Hippocampal formation (tissue), 2 donors: ENCODE measurements at places on chromosomes 3 and 15.
A peak's percentile ranks its signal among the peaks of the same experiment; 100 is the strongest.

- peak; percentile 30 for DNase-seq
Observed at GRCh38 chr3:161212906-161213305, 8.2 kb upstream of the NMD3 start.

DNA sequence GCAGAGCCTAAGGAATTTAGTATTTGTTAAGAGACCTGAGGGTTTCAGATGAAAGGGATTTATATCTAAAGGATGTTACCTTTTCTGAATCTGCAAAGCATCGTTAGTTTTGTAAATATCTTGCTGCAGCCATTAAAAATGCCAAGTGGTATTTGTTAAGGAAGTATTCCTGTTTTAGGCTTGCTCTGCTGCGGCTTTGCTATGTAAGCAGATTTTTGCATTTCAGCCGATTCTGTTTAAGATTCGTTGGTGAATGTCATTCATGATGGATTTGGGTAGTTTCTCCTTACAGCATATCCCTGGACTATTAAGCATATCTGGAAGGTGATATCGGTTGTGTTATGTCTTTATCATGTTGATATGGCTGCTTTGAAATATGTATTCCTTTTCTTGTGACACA, 1.0 kb downstream of the USP8 start:
- DNase-seq: no peak

- peak; percentile 87 for DNase-seq
Observed at GRCh38 chr3:171772427-171773056, 37.7 kb downstream of the PLD1 start.

DNA sequence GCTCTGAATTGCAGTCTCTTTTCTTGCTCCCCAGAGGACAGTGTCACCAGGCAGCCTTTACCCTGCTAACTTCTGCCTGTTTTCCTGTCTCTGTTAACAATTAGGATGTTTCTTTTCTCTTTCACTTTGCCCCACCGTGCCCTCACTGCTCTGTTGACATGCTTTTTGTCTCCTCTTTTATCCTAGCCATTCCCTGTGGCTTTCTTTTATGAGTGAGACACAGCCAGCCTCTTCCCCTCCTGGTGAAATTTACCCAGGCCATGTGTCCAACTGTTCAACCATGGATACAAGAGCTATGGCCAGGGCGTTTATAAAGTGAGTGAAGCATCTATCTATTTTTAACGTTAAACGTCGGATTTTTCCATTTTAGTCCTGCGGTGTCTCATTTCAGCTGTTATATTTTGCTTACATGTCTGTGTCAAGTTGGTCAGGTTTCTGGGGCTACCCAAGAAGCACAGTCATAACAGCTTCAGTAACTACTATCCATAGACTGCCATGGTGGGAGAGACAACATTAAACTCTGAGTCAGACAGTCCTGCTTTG, 443.2 kb upstream of the AZI2 start:
- no peak for DNase-seq

GRCh38 chr3:49653621-49654020, 20.5 kb upstream of the APEH start:
- DNase-seq: no peak

GRCh38 chr15:22955544-22956119, 24.5 kb downstream of the CYFIP1 start:
- DNase-seq: no peak

DNA sequence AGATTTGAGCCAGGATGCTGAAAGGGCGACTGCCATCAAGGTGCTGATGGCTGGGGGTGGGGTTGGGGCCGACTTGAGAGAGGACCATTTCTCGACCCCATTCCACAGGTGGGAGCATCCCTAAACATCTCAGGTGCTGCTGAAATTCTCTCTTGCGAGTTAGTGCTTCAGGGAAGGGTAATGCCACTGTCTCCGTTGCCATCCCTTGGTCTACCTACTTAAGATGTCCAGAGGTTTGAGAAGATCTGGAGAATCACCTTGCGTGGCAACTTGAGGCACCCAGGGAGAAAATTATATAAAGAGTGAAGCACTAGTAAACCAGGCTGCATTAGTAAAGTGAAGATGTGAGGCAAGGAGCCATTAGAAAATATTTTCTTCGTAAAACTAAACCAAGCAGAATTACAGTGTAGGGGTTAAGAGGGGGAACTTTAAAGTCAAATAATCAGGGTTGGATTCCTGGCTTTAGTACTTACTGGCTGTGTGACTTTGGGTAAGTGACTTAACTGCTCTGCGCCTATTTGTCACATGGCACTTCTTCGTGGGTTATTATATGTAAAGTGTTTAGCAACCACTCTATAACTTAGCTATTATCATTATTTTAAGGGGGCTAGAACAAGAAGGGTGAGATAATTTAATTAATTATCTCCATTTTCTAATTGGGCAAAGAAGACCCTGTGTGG, 662 bp upstream of the RFTN1 start:
- DNase-seq: no peak

GRCh38 chr15:31175484-31175883, 74.0 kb upstream of the TRPM1 start:
- DNase-seq: no peak

- no peak for DNase-seq
Observed at GRCh38 chr15:78317145-78317836, 17.9 kb upstream of the SKIC8 start.

- DNase-seq: no peak
Observed at GRCh38 chr3:65614585-65614984, 424.1 kb downstream of the MAGI1 start.

- DNase-seq: peak; percentile 30
Observed at GRCh38 chr15:48059791-48060190, 61.0 kb upstream of the SLC24A5 start.

DNA sequence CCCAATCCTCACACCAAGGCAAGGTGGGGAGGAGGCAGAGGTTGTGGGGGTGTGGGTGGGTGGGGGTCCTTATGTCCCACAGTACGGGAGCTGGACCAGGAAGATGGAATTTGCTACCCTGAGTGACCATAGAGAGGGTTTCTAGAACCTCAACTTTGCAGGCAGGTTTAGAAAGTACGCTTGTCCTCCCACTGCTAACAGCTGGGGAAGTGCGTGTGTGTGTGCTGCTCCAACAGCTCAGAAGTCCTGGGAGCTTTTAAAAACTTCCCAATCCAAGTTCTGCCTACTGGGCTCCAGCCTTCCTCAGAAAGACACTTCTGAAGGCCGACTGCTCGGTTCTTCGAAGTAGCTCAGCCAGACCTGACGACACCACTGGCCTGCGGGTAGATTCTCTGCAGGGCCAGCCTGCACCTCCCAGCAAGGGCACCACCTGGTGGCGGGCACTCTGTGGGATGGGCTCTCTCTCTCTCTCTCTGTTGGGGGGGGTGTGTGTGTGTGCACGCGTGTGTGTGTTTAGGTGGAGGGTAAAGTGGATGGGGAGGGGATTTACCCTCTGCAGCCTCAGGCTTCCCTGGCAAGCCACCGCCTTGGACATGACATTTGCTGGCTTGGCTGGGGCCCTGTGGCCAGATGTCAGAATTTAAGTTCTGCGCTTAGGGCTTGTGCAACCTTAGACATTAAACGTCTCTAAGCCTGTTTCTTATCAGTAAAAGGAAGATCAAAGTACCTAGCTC, 15.6 kb downstream of the TMEM158 start:
- peak; percentile 47 for DNase-seq

- no peak for DNase-seq
Observed at GRCh38 chr3:112776000-112776399, 70.7 kb downstream of the CD200R1L start.

- DNase-seq: no peak
Observed at GRCh38 chr3:46663591-46664135, 29.8 kb downstream of the ALS2CL start.

DNA sequence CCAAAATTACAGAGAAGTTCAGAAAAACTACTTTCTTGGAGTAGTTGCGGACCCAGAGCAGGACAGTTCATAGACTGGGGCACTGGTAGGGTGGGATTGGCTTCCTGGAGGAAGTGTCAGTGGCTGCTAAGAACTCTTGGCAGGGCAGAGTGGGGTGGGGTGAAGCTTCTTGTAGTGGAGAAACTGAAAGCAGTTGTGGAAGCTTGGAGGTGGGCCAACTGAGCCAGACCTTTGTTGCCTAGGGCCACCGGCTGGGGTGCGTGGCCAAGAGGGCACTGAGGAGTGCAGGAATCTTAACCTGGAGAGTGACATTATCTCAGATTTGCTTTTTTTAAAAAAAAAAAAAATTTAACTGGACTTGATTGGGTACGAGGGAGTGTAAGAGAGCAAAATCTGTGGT, 3.1 kb downstream of the KAT2B start:
- no peak for DNase-seq

GRCh38 chr3:113832477-113833164, 6.0 kb upstream of the GRAMD1C start:
- no peak for DNase-seq

GRCh38 chr3:146067048-146067447, 93.9 kb downstream of the PLOD2 start:
- DNase-seq: no peak

GRCh38 chr3:158509891-158510290, 61.1 kb upstream of the MLF1 start:
- no peak for DNase-seq

DNA sequence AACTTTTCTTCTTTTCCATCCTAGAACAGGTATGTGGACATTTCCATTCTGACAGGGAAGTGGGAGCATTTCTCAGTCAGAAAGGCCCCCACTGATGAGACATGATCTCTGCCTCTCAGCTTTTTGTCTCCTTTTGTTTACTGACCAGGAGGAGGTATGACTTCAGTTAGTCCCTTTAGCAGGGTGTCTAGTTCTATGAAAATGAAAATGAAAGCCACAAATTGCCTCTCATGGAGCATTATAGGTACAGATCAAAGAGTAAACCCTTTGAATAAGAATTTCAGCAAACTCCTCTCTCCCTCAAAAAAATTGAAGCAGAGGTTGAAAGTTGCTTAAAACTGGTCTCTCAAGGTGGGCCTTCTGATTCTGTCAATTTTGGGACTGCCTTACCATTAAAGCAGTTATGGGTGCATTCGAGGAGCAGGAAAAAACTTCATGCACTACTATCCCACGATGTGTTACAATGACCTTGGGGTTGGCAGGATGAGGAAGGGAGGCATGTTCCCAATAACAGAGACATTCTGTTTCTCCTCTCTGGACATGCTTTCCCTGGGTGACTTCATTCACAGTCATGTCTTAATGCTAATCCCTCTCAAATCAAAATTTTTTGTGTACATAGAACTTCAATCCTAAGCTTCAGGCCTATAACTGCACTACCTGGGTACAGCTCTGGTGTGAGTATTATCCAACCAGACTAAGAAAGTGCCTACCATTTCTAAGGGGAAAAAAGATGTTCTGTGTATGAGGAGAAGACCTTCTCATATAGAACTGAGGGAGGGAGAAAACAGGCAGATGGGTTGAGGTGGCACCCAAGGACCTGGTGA, 50.6 kb upstream of the TBC1D23 start:
- no peak for DNase-seq

GRCh38 chr3:194988495-194989165, 282.3 kb downstream of the XXYLT1 start:
- DNase-seq: no peak

DNA sequence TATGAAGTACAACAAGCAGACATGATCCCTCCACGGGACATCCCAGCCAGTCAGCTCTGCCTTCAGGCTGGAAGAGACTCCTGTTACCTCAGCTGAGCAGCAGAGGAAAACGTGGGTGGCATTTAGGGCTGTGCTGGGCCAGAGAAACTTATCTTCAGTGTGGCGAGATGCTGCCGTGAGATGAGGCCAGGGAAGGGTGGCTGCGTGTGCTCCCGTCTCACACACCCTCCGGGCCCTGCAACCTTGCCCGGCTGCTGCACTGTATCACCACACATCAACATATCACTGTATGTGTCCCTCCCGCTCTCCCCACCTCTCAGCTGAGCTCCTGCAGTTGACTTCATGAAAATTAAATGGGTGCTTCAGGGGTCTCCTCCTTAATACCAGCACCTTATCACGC, 23.4 kb downstream of the BMF start:
- DNase-seq: no peak

- no peak for DNase-seq
Observed at GRCh38 chr15:49801796-49802195, 180.9 kb downstream of the DTWD1 start.

- no peak for DNase-seq
Observed at GRCh38 chr3:36211652-36211999, 168.7 kb upstream of the STAC start.

DNA sequence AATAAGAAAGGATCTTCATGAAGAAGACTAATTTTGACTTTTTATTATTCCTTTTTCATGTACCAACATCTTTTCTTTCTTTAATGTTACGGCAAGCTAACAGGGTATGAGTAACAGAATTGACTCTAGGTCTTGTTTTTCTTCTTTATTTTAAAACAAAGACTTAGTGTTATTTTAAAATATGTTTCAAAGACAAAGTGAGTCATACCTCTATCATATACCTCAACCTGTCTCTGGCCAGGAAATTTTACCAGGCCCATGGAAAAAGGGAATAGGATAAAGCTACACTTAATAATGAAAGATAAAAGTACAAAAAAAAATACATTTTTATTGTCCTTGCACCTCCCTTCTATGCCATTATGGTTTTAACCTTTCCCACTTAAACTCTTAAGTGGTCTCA, 57.4 kb downstream of the ZNF148 start:
- no peak for DNase-seq

DNA sequence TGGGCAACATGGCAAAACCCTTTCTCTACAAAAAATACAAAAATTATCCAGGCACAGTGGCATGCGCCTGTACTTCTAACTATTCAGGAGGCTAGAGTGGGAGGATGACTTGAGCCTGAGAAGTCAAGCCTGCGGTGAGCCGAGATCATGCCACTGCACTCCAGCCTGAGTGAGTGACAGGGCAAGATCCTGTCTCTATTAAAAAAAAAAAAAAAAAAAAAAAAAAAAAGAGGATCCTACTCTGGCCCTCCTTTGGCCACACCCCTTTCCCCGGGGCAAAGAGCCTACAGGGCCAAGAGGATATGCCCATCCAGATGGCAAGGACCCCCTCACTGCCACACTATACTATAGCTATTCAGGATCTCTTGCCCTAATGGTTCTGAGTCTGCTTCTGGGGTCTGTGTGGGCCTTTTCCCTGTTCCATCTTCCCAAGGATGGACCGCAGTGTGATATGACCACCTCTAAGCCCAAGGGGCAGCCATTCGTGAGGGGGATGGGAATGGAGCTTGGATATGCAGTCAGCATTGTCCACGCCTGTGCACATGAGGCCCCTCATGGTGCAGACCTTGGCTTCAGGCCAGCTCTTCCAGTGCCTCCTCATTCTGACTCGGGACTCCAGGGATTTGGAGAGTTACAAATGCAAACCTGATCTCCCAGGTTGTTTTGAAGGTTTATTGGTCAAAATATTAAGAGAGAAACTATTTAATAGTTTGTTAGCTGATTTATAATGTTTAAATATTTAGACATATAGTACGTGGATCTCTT, 7.3 kb downstream of the TYRO3 start:
- DNase-seq: no peak

GRCh38 chr3:129627350-129628168, 21.1 kb upstream of the PLXND1 start:
- peak; percentile 86 for DNase-seq

DNA sequence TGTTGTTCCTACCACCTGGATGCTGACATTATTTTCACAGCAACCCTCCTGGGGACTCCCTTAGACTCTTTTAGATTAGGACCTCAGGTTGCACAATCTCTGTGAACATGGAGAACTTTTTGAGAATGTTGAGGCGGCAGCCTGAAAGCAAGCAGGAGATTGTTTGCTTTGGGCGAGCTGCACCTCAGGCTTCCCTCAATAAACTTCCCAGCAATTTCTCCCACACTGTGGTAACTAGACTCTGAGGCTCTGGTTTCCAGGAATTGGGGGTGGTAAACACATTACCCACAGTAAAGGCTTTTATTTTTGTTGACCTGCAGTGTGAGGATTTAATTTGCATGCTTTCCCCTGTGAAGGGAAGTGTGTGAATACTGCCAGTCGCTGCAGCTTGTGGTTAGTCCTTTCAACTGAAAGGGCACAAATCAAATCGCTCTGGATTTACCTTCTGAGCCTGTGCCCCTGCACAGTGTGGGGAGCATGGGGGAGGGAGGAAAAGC, 35.2 kb upstream of the SIAH2 start:
- no peak for DNase-seq
